Hematopoietic multipotent progenitor cell treated with erythropoietin and hydrocortisone succinate and interleukin-3 and kit ligand, for 6 days (in vitro differentiated cells): ENCODE measurements at places on chromosomes 13 and 19.
A peak's percentile ranks its signal among the peaks of the same experiment; 100 is the strongest.

- no peak for DNase-seq
Observed at GRCh38 chr19:29672933-29673336, 7.7 kb downstream of the PLEKHF1 start.

- peak; percentile 61 for DNase-seq
Observed at GRCh38 chr19:47445937-47446402, 25.7 kb downstream of the SLC8A2 start.

GRCh38 chr19:6056801-6057650, 53.3 kb downstream of the RFX2 start:
- DNase-seq = peak; percentile 55

DNA sequence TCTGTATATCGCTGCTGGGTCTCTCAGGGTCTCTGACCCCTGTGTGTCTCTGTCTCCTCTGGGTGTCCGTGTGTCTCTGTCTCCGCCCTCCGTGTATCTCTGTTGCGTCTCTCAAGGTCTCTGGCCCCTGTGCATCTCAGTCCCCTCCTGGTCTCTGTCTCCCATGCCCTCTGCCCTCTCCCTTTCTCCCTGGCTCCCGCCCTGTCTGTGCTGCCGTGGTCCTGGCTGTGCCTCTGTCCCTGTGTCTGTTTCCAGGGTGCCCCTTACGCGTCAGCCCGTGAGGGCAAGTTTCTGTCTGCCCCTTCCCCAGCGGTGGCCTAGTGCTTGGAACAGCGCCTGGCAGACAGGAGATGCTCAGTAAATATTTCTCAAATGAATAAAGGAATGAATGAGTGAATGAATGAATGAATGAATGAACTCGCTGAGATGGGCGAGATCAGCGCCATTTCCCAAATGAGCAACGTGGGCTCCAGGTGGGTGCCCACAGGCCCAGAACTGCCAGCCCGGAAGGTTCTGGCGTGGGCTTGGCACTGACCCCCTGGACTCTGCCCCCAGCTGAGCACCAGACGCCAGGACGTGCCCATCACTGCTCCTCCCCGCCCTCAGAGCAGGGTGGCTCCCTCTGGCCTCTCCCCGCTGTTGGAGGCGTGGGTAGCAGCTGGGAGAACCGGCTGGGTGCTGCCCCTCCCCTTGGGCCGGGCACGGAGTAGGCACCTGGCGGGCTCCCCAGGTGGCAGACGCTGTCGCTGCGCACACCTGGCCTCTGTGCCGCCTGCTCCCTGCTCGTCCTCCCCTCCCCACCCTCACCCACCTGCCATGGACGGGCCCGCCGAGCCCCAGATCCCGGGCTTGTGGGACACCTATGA, at the start of gene SULT2B1:
SULT2B1 (plus strand) TSS at position 736 of the 866 bp plus-strand sequence; CDS start at position 817, 81 bp downstream.
- DNase-seq = no peak

GRCh38 chr19:10808937-10809649, 26.9 kb downstream of the TMED1 start:
- peak; percentile 93 for DNase-seq

GRCh38 chr13:102645701-102646100, 48.9 kb downstream of the TPP2 start:
- no peak for DNase-seq

- DNase-seq = no peak
Observed at GRCh38 chr13:95703576-95703975, 26.6 kb downstream of the DNAJC3 start.

- no peak for DNase-seq
Observed at GRCh38 chr13:25291691-25292090, 4.4 kb upstream of the MTMR6 start.

GRCh38 chr13:99051768-99052455, 74.0 kb upstream of the DOCK9 start:
- no peak for DNase-seq

- DNase-seq = peak; percentile 70
Observed at GRCh38 chr19:15015946-15016542, 33.2 kb upstream of the CASP14 start.

- no peak for DNase-seq
Observed at GRCh38 chr19:45471111-45471930, 3.5 kb downstream of the FOSB start.

DNA sequence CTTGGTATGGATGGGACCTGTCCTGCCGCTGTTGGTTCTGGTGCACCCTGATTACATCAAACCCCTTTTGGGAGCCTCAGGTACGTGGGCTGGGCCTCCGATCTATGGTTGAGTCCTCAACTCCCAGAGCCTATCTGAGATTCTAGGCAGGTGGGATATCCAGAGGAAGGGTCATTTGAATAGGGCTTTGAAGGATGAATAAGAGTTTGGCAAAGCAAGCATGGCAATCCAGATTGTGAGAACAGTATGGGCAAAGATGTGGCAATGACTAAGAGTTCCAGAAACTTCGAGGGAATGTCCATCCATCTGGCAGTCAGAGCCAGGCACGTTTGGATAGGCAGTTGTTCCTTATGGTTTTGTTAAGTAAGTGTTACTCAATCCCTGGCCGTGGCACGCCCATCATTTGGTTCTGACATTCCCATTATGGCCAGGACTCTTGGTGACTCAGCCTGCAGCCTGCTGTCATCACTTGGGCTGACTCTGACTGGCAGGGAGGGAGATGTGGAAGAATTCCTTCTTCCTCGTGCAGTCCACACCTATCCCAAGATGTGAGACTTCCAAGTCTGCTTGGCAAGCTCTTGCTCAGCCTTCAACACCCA, 21.5 kb downstream of the CYP4F22 start:
- DNase-seq = no peak

GRCh38 chr13:78129359-78129758, 210.7 kb upstream of the EDNRB start:
- no peak for DNase-seq

DNA sequence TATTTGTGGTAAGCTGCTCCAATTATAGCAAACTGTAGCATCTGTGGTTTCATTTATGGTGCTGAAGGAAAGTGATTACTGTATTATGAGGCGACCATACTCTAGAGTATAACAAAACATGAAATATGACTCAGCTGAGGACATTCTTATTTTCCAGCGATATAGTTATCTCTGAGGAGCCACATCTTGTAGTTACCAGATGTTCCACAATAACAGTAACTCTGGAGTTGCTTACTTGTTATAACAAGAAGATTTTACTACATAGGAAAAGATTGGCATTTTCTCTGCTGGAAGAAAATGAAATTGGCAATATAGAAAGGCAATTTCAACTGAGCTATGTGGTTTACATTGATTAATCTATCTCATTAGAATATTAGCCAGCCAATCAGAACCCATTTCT, 1634.2 kb downstream of the PCDH9 start:
- peak; percentile 10 for DNase-seq

DNA sequence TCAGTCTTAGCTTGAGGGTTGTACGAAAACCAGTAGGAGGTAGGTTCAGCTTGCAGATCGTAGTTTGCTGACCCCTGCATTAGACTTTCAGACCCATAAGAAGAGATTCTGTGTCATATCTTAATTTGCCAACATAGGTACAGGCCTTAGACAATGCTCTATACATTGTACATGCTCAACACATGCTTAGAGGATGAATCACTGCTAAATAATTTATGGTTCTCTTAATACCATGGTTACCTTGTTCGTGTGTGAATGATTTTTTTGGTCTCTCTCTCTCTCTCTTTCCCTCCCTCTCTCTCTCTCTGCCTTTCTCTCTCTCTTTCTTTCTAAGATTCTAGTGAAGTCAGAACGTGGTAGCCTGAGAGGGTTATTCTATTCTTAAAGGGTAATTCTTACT, 112.2 kb downstream of the FGF14 start:
- no peak for DNase-seq

GRCh38 chr19:518598-519231, 11.4 kb downstream of the TPGS1 start:
- peak; percentile 49 for DNase-seq
